ENCODE measurements at places on chromosomes 2 and 18.

GRCh38 chr2:172342611-172343010 is 84.8 kb upstream of the ITGA6 start:
- DNase-seq, result no peak

GRCh38 chr18:22694954-22695353 is 238.2 kb upstream of the RBBP8 start:
- DNase-seq, result no peak

- no peak for DNase-seq
These were observed 145.9 kb upstream of the REV1 start for GRCh38 chr2:99635710-99636109.

- DNase-seq, result no peak
These were observed 60.8 kb downstream of the MYO3B start for GRCh38 chr2:170238776-170239175.

- no peak for DNase-seq
These were observed 17.7 kb downstream of the MAP2 start for GRCh38 chr2:209441541-209441940.

- DNase-seq, result no peak
These were observed 115.7 kb downstream of the PRKRA start for GRCh38 chr2:178335230-178335629.

GRCh38 chr2:200590090-200590489 is 4.3 kb downstream of the AOX1 start:
- no peak for DNase-seq

Measured in stimulated activated CD4-positive, alpha-beta T cell treated with anti-CD3 and anti-CD28 coated beads, TNF-alpha, amount 100 ng/mL, for 4 hours (primary cell).